Activated T-cell treated with anti-CD3 and anti-CD28 coated beads, Interleukin-2, amount 50 U/mL, for 24 hours (primary cell): ENCODE measurements at places on chromosomes 16 and 17.

GRCh38 chr16:79509211-79509631, 91.3 kb downstream of the MAF start:
- DNase-seq, result no peak
- no peaks in the 10 kb centered on the region for H3K36me3 ChIP-seq
- no peak overlapping the region for H3K4me3 ChIP-seq
- no peak overlapping the region for H3K27ac ChIP-seq

GRCh38 chr17:31051506-31051905, 43.3 kb upstream of the NF1 start:
- no peaks in the 10 kb centered on the region for H3K27me3 ChIP-seq
- no peak overlapping the region for H3K27ac ChIP-seq
- DNase-seq, result no peak
- H3K4me1 ChIP-seq, result peaks cover 6% of the 10 kb centered on the region

- no peak overlapping the region for H3K27ac ChIP-seq
- H3K4me3 ChIP-seq, result no peak overlapping the region
- H3K27me3 ChIP-seq, result no peaks in the 10 kb centered on the region
- H3K4me1 ChIP-seq, result no peaks in the 10 kb centered on the region
Measured at GRCh38 chr16:9787717-9788116, 394.5 kb downstream of the GRIN2A start.

DNA sequence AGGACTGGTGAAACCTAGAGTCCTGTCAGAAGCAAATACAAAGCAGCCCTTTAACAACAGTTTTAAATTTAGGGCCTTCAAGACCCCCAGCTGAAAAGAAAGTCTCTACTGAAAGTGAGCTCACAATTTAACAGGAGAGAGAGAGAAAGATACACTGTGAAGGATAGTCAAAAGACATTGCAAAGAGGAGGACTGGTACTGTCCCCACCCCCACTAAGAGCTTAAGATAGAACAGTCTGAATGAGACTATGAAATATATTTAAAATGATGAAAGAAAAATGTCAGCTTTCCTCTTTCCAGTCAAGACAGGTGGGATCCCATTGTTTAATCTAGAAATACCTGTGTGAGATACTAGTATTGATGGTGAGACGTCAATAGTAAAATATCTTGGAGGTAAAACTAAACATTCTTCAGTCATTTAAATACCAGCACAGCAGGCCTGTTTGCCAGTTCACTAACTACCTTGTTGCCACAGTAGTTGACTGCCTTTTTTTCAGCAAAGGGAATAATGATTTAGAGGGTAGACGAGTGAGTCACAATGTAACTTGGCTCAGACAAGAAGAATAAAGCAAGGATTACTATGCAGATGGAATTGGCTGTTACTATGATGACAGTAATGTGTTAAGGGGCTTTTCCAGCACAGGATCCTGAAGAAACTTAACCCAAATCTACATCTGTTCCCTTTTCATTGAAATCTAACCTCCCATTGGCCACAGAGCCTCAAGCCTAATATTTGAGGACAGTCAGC, 47.2 kb upstream of the RASL10B start:
- no peaks in the 10 kb centered on the region for H3K27me3 ChIP-seq
- H3K27ac ChIP-seq, result no peak overlapping the region
- no peak overlapping the region for H3K4me3 ChIP-seq
- H3K4me1 ChIP-seq, result peaks cover 5% of the 10 kb centered on the region
- peaks cover 88% of the 10 kb centered on the region for H3K36me3 ChIP-seq

DNA sequence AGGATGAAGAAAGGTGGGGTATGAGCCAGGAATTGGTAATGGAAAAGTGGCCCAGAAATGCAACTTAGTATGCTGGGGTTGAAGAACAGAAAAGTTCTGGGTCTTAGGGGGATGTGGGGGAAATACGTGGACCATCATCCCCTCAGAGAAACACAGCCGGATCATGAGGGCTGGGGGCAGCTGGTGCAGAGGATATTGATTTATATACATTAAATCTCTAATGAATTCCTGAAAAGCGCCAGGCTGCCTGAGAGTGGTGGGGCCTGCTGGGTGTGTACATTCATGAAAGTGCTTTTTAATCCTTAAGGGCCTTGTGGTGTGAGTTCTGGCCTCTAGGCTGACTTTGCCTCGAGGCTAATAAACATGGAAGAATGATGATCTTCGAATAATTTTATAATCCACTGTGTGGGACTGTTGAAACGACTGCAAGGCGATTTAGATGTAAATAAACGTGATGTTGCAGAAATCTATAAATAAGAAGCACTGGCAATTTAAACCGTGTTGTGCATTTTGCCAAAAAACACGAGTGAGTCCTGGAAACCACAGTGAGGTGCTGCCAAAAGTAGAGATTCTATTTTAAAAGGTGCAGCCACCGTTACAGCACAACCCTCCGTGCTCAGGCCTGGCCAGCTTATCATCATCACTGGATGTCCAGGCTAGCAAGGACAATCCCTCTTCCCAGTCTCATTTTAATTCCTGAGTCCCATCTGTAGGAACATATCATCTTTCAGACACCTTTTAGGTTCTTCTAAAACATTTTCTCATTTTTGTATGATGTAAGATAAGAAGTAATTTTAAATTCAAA, 32.1 kb downstream of the PRKAR1A start:
- no peak overlapping the region for H3K27ac ChIP-seq
- H3K4me1 ChIP-seq, result no peaks in the 10 kb centered on the region
- no peak for DNase-seq
- peaks cover 16% of the 10 kb centered on the region for H3K36me3 ChIP-seq
- H3K4me3 ChIP-seq, result no peak overlapping the region
- no peaks in the 10 kb centered on the region for H3K27me3 ChIP-seq

GRCh38 chr17:47797797-47798196, 23.8 kb downstream of the OSBPL7 start:
- no peak for DNase-seq
- H3K4me3 ChIP-seq, result no peak overlapping the region
- H3K36me3 ChIP-seq, result no peaks in the 10 kb centered on the region
- H3K27me3 ChIP-seq, result peaks cover 22% of the 10 kb centered on the region
- H3K27ac ChIP-seq, result no peak overlapping the region

GRCh38 chr16:21656795-21657768, 4.7 kb upstream of the IGSF6 start:
- H3K4me3 ChIP-seq, result no peak overlapping the region
- no peak for DNase-seq
- H3K36me3 ChIP-seq, result peaks cover 32% of the 10 kb centered on the region

- H3K4me1 ChIP-seq, result no peaks in the 10 kb centered on the region
- H3K27ac ChIP-seq, result no peak overlapping the region
- H3K27me3 ChIP-seq, result no peaks in the 10 kb centered on the region
- H3K4me3 ChIP-seq, result no peak overlapping the region
- no peak for DNase-seq
- H3K36me3 ChIP-seq, result peaks cover 4% of the 10 kb centered on the region
Measured at GRCh38 chr16:1584926-1585484, 26.9 kb downstream of the IFT140 start.

DNA sequence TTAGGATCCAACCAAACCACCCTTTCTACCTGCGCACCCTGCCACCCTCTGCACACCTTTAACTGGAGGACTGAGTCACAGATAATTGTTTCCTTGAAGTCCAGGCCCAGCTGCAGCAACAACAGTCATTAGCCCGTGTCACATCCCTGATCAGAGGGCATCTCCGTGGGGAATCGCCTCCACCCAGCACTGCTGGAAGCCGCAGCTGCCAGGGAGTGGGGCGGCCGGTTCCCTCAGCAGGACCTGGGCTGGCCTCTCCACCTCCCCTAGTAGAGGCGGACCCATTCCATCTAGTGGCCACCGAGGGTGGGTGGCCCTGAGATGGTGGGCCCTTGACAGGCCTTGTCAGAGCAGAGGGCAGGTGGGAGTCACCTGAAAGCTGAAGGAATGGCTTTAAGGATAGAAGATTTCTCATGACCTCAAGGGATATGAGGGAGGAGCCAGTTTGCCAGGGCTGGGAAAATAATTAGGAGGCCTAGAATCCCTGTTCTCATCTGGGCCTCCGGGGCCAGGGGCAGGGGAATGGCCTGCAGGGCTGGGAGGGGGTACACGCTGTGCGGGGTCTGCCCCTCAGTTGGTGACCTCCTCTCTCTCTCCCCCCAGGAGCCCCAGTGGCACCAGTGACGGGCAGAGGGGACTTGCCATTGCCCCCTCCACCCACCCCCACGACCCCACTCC, 6.2 kb downstream of the PRSS53 start:
- DNase-seq, result no peak
- no peaks in the 10 kb centered on the region for H3K27me3 ChIP-seq
- H3K36me3 ChIP-seq, result peaks cover 85% of the 10 kb centered on the region
- peak overlapping the region; percentile 67 for H3K27ac ChIP-seq
- peaks cover 33% of the 10 kb centered on the region for H3K4me1 ChIP-seq
- no peak overlapping the region for H3K4me3 ChIP-seq

DNA sequence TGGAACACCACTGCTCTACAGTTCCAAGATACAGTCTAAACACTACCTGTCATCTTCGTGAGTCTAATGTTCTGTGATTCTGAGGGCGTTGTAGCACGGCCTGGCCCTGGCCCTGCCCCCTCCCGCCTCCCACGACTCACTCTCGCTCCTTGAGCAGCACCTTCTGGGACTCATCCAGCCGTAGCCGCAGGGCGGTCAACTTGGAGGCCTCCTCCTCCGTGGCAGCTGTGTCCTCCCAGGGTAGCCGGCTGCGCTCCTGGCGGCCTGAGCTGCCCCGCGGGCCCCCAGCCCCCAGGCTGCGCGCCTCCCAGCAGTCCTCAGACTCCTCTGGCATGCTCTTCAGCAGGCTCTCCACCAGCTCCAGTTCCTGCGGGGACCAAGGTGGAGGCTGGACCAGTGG, 10.6 kb downstream of the CCDC102A start:
- no peak overlapping the region for H3K27ac ChIP-seq
- no peak overlapping the region for H3K4me3 ChIP-seq
- DNase-seq, result no peak
- H3K27me3 ChIP-seq, result no peaks in the 10 kb centered on the region

DNA sequence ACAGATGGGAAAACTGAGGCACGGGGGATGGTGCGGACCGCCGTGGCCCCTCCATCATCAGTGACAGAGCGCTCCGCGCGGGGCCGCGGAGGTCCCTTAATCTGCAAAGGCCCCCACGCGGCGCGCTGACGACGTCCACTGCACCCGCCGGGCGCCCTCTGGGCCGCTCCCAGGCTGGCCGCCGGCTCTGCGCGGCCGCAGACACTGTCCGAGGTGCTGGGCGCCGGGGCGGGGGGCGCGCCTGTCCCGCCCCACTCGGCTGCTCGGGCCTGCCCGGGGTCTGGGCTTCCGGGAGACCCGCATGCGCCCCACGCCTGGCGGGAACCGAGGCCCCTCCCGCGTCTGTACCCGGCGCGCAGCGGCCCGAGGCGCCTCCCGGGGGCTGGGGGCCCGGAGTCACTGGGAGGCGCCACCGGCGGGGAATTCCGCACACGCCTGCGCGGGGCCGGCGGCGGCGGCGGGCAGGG, 550 bp upstream of the RNF213 start:
- H3K27me3 ChIP-seq, result no peaks in the 10 kb centered on the region
- peaks cover 8% of the 10 kb centered on the region for H3K36me3 ChIP-seq
- H3K27ac ChIP-seq, result peak overlapping the region; percentile 100
- H3K4me1 ChIP-seq, result peaks cover 70% of the 10 kb centered on the region

DNA sequence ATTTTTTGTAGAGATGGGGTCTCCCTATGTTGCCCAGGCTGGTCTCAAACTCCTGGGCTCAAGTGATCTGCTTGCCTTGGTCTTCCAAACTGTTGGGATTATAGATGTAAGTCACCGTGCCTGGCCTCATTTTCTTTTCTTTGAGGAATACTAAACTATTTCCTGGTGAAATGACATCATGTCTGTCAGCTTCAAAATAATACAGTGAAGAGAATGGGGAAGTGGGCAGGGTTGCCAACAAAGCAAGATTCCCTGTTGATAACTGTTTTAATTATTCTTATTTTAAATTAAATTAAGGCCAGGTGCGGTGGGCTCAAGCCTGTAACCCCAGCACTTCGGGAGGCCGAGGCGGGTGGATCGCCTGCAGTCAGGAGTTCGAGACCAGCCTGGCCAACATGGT, 21.1 kb downstream of the PIPOX start:
- no peak for DNase-seq
- H3K27me3 ChIP-seq, result no peaks in the 10 kb centered on the region
- no peak overlapping the region for H3K27ac ChIP-seq
- H3K4me1 ChIP-seq, result peaks cover 11% of the 10 kb centered on the region
- H3K4me3 ChIP-seq, result no peak overlapping the region

DNA sequence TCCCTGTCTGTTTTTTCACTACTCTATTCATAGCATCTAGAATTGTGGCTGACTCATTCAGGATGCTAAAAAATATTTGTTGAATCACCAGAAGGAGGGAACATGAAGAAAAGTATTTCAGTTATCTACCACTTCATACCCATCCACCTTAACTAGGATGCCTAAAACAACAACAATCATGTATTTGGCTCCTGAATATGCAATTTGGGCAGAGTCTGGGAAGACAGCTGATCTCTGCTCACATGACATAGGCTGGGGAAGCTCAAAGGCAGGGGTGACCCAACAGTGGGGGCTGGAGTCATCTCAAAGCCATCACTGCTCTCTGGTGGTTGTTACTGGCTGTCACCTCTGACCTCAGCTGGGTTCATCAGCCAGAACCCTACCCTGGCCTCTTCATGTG, 80.1 kb upstream of the RPL38 start:
- no peak overlapping the region for H3K4me3 ChIP-seq
- H3K4me1 ChIP-seq, result no peaks in the 10 kb centered on the region
- H3K36me3 ChIP-seq, result no peaks in the 10 kb centered on the region
- peaks cover 25% of the 10 kb centered on the region for H3K27me3 ChIP-seq
- no peak for DNase-seq

GRCh38 chr17:8463099-8463498, 27.4 kb downstream of the NDEL1 start:
- DNase-seq, result no peak
- peak overlapping the region; percentile 26 for H3K27ac ChIP-seq
- H3K27me3 ChIP-seq, result no peaks in the 10 kb centered on the region
- H3K4me3 ChIP-seq, result no peak overlapping the region
- peaks cover 96% of the 10 kb centered on the region for H3K36me3 ChIP-seq

DNA sequence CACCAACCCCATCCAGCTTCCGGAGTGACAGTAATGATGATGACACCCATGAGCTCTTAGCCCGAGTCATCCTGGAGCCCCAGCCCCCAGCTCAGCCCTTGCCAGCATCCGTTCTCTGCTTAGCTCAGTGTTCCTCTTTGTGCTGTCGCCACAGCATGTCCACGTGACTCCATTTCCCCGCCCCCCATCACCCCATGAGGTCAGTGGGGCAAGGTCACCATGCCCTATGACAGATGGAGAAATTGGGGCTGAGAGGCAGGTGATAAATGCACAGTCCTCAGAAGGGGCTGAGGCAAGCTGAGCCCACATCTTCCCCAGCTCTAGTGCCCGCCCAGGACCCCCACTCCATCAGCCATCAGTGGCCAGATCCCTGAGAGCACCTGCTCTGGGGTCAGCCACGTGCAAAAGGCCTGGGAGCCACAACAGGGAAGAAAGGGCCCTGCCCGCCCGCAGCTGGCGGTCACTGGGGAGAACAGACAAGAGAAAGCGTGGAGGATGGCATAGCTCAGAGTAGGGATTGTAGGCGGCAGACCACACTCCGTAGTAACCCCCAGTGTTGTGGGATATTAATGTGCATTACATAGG, 17.1 kb downstream of the ITGB4 start:
- H3K36me3 ChIP-seq, result no peaks in the 10 kb centered on the region
- H3K27ac ChIP-seq, result peak overlapping the region; percentile 26
- peaks cover 7% of the 10 kb centered on the region for H3K4me1 ChIP-seq

DNA sequence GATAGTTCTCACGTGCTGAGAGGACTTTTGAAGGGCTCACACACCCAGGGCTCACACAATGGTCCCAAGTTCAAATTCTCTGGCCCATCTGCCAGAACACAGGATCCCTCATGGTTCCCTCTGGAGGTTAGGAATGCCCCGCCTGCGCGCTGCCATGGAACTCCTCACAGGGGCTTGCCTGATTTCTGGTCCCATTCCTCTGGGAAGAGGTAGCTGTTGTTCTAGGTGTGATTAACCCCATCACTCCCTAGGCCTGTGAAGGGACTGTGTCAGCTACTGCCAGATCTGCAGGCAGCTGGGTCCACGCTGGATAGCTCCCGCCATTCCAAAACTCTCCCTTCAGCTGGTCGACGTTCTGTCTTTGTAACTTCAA, 2.3 kb upstream of the ARMC5 start:
- no peak for DNase-seq
- H3K27ac ChIP-seq, result peak overlapping the region; percentile 99
- peak overlapping the region; percentile 90 for H3K4me3 ChIP-seq
- H3K36me3 ChIP-seq, result peaks cover 42% of the 10 kb centered on the region
